ENCODE measurements at places on chromosomes 11 and 22.

DNA sequence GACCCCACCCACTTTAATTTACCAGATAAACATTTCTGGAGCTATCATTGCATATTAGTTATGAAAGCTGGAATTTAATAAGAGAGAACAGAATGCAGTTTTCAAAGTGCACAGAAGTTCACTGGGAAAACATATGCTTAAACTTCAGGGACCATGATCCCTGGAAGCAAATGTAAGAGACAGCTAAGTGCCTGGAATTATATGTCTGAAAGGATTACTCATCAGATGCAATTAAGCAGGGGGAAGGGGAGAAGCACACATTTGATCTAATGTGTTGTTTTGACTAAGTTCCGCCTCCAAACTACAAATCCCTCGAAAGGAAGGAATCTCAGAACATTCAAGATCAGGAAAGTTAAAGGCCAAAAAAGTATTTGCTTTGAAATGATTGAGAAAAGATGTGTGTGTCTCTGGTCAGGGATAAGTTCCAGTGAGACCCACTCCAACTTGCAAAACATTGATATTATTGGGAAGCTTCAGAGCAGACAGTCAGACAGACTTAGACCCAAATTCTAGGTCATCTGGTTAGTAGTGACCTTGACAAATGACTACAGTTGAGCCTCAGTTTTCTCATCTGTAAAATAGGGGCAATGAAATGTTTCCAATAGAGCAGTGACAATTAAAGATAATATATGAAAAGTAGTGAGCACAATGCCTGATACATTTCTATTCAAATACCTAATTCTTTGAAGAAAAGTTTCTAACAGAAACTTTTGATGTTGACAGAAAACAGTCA is 147.6 kb downstream of the ME3 start:
- no peak for DNase-seq

DNA sequence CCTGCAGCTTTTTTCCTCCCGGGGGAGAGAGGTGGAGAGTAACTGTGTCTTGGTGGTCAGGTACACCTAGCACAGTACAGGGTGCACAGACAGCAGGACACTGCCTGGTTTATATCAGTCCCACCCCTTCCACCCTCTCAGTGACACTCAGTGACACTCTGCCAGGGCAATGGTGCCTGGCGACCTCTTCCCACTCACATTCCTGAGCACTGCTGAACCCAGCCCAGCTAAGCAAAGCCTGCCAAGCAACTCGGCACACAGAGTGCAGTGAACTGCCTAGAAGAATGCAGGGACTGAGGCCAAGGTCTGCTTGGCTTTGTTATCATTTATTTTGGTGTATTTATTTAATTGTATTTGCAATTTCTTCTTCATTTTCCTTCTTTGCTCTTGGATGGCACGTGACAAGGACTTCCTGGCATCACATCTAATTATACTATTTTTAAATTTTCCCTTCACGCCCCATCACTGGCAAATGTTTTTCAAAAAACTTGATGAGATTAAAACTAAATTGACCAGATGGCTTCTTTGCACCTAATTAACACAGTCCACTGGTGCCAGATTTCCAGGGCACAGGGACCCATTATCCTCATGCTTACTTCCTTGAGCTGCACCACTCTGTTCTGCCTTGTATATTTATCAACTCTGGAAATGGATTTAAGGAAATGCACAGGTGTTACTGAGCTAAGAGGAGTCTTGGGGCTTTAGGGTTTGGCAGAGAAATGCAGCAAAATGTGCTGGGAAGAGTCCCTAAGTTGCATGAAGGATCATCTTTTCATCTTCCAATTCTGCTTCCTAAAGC is 205.6 kb downstream of the ADAMTS15 start:
- DNase-seq: no peak

- no peak for DNase-seq
These were observed 54.8 kb downstream of the TMEM135 start for GRCh38 chr11:87092567-87092966.

- no peak for DNase-seq
These were observed 23.6 kb upstream of the PAMR1 start for GRCh38 chr11:35548925-35549561.

- no peak for DNase-seq
These were observed 22.9 kb downstream of the ZNRF3 start for GRCh38 chr22:28906312-28906711.

DNA sequence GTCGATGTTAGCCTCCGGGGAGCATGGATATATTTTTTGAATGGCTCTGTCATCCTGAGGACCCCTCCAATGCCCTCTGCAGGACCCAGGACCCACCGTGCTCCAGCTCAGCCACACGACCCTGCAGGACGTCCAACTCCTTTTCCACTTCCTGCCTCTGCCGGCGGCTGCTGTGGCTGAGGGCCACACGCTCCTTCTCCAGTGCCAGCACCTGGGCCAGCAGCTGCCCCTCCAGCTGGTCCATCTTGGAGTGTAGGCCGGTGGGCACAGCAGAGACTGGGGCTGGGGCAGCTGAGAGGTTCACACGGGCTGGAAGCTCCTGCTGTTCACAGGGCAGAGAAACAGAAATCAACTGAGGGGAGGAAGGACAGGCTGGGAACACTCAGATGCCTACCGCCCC is 15.6 kb downstream of the NPTXR start:
- DNase-seq: no peak

DNA sequence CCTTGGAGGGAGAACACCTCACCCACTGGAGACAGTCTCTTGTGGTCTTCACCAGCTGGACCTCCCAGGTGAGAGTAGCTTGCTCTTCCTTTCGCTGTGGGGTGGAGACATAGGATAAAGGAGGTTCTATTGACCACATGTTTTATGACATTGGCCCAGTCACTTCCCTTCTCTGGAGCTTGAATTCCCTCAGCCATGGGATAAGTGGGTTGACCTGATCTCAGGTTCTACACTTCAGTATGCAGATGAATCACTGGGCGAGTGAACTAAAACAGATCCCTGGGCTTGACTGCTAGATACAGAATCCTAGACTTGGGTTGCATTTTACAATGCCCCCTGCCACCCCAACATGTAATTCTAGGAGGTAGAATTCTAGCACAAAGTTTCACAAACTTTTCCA is 54.8 kb upstream of the PRSS23 start:
- DNase-seq: no peak

DNA sequence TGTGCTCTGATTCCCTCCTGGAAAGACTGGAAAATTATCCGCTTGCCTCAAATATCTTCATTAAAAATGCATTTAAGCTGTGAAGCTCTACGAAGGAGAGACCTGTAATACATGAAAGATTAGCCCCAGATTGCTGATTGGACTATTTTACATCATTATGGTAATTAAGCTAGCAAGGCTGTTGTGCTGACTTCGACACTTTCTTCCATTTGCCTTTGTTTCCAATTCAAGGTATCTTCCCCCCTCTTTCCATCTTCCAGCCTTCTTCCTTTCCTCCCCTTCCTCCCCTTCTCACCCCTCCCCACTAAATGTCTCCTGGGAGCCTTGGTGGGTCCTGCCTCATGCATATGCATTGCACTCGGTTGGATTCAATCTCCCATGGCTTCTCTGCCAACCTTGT is 710.8 kb downstream of the OPCML start:
- DNase-seq: no peak

GRCh38 chr11:95443386-95443785 is 212.4 kb upstream of the SESN3 start:
- no peak for DNase-seq

DNA sequence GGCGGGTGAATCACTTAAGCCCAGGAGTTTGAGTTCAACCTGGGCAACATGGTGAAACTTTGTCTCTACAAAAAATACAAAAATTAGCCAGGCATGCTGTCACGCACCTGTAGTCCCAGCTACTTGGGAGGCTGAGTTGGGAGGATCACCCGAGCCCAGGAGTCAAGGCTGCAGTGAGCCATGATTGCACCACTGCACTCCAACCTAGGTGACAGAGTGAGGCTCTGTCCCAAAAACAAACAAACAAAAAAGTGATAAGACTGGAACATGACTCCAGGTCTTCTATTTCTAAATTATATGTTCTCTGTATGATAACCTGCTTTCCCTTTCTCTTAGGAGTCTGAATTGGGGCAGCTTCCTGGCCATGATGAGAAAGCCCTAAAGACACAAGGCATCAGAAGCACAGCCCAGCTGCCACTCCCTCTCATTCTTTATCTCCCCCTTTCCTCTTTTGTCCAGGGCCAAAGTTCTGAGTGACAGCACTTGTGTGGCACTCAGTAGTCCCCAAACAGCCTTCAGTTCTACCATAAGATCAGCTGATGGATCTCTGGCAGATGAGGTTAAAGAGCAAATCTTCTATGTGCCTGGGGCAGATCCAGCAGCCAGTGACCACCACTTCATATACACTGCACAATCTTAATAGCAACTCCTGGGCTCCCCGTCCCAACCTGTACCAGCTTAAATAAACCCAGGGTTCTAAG is 136.0 kb downstream of the C11orf58 start:
- no peak for DNase-seq

DNA sequence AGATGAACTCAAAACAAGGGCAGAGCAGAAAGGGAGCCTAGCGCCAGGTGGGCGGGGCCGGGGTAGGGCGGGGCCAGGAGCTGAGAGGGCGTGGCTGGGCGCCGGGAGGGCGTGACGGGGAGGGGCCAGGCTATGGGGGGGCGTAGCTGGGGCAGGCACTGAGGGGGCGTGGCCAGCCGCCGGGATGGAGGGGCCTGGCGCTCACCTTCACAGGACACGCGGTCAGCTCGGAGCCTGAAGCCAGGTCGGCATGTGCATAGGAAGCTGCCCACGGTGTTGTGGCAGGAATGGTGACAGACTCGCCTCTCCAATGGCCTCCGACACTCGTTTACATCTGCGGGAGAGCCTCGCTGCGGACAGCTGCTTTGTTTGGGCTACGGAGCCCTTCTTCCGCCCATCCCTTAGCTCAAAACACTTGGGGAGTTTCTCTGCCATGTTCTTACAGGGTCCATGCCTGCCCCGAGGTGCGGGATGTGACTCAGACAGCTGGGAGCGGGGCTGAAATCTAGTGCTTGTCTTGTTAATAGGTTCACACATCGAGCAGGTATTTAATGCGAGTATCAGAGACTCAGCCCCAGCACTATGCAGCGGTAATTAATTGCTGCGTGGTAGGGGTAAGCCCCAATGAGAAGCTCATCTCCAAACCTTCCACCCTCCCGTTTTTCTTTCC is 13.4 kb downstream of the VWCE start:
- no peak for DNase-seq

DNA sequence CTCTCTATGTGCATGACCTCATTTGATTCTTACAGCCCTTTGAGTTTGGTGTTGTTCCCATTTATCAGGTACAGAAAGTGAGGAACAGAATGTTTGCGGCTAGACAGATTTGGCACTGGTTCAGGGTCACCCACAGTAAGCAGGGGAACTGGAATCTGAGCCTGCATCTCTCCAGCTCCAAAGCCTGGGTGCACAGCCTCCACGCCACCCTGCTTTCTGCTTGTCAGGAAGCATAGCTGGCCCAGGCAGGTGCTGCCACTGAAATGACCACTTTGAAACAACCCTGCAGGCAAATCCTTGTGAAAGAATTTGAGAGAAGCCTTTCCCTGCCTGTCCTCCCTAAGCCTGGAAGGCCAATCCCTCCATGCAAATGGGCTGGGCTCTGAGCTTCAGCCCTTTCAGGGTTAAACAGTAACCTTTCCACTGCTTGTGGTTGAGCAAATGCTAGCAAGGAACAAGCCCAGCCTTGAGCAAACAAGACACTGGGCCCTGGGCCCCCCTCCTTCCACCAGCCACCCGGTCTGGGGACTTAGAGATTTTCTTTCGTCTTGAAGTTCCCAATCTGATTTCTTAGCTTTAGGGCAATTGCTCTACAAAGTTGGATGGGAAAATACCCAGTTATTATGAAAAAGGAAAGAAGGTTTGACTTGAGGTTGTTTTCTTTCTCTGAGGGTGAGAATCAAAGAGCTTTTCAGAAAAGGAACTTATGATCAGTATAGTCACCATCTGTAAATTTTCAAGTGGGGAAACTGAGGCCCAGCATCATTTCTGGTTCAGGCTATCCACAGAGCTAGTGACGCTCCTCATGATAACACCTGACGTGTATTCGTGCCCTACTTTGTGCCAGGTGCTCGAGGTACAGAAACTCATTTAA is 19.4 kb downstream of the EHF start:
- DNase-seq: no peak

- DNase-seq: no peak
These were observed 18.5 kb upstream of the MED17 start for GRCh38 chr11:93765551-93765950.

- DNase-seq: no peak
These were observed 1.8 kb downstream of the ARRB1 start for GRCh38 chr11:75349521-75350116.

GRCh38 chr11:133950874-133951326 is 5.9 kb downstream of the IGSF9B start:
- DNase-seq: no peak

GRCh38 chr11:10809373-10810160 is 841 bp upstream of the EIF4G2 start:
- no peak for DNase-seq

DNA sequence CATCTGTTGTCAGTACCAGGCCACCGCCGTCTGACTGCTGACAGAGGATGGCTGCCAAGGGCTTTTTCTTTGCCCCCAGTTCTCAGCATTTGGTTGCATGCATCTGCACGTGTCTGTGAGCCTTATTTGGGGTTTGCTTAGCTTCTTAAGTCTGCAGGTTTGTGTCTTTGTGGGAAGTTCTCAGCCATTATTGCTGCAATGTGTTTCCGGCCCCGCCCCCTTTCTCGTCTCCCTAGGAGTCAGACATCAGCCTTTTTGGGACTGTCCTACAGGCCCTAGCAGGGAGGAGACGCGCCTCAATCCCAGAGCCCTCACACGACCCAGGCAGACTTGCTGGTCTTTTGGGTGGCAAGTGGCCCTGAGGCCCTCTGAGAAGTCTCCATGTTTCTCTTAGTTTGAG is 8.0 kb downstream of the MOB2 start:
- no peak for DNase-seq

DNA sequence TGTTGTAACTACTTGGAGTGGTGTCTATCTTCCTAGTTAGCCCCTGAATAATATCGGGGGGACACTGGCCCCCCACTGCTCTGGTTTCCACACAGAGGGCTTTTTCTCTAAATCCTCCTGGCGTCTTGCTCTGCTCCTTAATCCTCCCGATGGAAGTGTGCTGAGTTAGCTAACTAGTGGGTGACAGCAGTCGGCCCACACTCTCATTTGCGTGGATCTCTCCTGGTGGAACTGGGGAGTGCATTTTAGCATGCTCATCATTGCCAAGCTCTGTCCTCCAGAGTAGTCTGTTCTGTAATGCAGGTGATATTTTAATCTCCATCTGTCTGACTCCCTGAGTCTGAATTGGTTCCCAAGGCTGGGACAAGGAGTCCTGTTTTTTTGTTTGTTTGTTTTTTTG is 46.1 kb upstream of the RASSF10 start:
- no peak for DNase-seq

- DNase-seq: no peak
These were observed 91.4 kb downstream of the RPL27A start for GRCh38 chr11:8773916-8774539.

- no peak for DNase-seq
These were observed 1122.3 kb downstream of the BRD1 start for GRCh38 chr22:48705159-48705916.

- no peak for DNase-seq
These were observed 26.4 kb upstream of the ADORA2A start for GRCh38 chr22:24400726-24401596.

GRCh38 chr11:84243629-84244263 is 957.6 kb upstream of the CCDC90B start:
- DNase-seq: no peak
